ENCODE measurements at places on chromosomes 4 and X.

DNA sequence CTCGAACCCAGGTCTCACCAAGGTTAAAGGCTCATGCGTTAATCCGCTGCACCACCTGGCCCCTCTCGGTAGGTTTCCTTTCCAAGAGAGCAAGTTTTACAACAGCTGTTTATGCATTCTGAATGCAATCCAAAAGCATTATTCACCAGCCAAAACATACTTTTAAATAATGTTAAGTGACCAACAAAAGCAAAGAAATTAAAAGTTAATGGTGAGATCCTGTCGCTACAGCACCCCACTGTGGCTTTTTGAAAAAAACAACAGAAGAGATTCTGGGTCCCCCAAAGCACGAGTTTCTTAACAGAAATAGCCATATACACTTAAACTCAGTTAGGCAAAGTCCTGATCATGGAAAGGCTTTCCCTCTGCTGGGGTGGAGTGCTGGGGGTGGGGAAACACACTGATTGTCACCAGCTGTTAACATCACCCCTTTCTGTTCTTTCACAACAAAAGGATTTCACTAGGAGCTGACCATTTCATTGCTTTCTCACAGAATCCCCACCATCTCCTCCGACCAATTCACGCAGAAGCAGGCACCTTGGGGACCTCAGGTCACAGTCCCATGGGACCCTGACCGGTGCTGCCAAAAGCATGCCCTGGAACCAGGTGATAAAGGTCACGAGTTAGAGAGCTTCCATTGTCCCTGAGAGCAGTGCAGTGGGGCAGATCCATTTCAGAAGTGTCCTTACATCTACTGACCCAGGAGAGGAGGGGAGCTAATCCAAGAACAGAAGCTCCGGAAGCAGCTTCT is 51.2 kb downstream of the ZNF827 start:
- no peak for DNase-seq

DNA sequence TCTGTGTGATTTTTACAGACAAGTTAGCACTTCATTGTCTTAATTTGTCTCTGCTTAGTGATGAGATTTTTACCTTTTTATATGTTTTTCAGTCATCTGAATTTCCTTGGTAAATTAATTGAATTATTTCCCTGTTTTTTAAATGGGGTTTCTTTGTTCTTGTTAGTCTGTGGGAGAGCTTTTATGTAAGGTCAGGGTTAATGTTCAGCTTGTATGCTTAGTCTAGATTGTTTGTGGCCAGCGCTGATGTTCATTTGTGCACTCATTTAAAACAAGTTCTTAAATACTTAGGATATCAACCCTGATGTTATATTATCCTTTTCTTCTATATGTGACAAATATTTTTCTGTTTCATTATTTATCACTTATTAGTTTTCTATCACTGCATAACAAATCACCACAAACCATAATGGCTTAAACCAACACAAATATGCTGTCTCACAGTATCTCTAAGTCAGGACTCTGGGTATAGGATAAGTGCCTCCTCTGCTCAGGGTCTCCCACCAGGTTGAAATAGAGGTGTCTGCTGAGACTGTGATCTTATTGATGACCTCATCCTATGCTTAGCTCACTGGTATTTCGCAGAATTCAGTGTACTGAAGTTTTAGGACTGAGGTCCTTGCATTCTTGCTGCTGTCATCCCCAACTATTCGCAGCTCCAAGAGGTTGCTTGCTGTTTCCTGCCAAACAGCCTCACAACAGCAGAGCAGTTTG is 53.2 kb downstream of the ATP10D start:
- no peak for DNase-seq

- no peak for DNase-seq
Measured at GRCh38 chr4:78311306-78311705, 240.3 kb upstream of the ANXA3 start.

DNA sequence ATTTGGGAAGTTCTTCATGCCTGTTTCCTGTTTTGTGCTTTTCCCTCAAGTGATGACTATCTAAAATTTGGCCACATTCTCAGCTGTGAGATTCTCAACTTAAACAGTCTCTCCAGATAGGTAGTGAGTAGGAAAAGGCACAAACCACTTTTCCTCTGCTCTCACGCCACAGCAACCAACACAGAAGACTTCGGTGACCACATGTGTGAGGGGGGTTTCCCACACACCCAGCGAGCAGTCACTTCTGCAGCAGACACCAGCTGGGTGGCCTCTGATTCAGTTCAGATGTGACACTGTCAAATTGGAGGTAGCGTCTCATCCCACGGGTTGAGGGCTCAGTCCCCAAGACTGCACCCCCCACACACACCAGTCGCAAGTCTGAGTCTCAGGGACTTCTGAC is 25.1 kb upstream of the CLDN34 start:
- DNase-seq: peak; percentile 26

DNA sequence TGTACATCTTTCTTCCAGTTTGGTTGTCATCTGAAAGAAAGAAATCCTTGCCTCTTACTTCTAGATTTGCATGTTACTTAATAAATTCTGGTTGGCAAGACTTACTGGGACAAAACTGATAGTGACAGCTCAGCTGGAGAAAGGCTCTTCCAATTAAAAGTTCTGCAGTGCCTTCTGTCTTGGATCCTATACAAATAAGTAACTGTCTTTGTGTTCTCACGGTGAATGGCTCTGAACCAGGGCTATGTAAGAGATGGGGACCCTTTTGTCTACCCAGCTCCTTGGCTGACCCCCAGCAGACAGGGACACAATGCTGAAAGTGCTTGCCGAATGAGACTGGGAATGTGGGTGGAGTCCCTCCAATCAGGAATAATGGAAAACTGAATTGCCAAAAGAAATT is 89.5 kb downstream of the AASDH start:
- no peak for DNase-seq

DNA sequence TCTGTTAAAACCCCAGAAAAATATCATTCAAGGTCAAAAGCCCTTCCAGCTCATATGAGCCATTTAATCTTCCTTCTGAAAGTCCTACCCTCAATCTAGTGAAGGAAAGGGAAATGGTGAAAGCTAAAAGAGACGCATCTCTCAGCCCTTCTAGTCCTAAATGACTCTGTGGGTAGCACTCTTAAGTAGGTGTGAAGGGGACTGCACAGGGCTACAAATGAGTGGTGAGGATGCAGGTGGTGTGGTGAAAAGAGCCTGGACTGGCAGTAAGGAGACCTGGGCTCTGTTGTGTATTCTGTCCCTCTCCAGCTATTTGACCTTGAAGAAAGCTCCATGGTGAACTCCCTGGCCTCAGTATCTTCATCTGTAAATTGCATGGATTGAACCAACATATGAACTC is 671.8 kb upstream of the DIPK2B start:
- DNase-seq: no peak

GRCh38 chrX:8103655-8104054 is 67.4 kb downstream of the VCX2 start:
- DNase-seq: no peak

DNA sequence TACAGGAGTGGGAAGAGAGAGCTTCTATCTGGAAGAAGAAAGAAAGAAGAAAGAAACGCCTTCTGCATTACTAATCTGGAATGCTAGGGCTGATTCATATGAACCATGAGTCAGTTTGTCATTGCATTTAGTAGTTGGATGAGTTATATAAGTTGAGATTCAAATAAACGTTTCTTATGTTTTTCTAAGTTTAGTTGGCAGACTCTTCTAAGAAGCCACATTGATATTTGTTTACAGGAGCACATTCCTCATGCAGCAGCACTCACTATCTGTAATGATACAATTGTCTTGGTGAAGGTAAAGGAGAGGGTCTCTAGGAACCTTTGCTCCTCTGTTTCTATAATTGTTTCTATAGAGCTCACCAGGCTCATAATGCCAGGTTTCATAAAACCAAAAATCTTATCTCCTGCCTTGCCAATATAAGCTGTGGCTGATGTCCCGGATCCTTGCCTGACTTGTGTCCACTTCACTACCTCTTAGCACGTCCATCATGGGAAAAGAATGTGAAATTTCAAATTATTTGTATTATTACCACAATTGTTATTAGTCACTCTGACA is 39.5 kb downstream of the HOPX start:
- DNase-seq: no peak

DNA sequence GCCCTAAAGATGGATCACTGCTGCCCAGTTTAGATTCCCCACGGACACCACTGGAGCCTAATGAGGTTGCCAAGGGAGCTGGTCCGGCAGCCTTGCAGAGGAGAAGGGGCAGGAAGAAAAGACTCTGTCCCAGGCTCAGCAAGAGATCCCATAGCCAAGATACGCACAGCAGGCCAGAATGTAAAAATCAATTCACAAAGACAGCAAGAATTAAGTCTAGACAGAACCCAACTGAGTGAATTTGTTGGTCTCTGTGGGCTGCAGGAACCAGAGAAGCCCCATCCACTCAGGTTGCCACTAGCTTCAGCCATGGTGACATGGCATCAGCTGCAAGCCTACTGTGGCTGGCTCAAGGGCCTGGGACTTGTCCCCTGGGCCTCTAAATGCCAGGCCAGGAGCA is 22.9 kb downstream of the TSC22D3 start:
- DNase-seq: no peak

DNA sequence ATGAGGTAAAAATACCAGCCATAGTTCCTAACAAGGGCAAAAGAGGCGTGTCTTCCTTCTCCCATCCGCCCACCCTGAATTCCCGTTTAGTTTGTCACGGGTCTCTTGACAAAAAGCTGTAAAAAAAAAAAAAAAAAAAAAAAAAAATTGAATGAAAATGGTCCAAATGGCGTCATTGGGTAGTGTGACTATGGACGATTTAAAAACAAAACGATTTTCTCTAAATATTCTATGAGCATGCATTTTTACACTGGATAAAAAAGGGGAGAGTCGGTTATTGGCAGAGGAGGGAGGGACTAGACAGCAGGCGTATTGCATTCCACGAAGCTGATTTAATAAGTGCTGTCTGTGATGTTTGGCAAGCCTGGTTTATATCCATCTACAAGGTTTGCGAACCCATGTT is at the start of gene FAM133A:
Gene FAM133A, plus strand, starts transcription at position 338 of the 403 bp plus-strand sequence. CDS start 35,214 bp downstream, outside the sequence.
- no peak for DNase-seq

GRCh38 chrX:153471663-153472280 is 1.4 kb upstream of the HAUS7 start:
- DNase-seq: no peak

DNA sequence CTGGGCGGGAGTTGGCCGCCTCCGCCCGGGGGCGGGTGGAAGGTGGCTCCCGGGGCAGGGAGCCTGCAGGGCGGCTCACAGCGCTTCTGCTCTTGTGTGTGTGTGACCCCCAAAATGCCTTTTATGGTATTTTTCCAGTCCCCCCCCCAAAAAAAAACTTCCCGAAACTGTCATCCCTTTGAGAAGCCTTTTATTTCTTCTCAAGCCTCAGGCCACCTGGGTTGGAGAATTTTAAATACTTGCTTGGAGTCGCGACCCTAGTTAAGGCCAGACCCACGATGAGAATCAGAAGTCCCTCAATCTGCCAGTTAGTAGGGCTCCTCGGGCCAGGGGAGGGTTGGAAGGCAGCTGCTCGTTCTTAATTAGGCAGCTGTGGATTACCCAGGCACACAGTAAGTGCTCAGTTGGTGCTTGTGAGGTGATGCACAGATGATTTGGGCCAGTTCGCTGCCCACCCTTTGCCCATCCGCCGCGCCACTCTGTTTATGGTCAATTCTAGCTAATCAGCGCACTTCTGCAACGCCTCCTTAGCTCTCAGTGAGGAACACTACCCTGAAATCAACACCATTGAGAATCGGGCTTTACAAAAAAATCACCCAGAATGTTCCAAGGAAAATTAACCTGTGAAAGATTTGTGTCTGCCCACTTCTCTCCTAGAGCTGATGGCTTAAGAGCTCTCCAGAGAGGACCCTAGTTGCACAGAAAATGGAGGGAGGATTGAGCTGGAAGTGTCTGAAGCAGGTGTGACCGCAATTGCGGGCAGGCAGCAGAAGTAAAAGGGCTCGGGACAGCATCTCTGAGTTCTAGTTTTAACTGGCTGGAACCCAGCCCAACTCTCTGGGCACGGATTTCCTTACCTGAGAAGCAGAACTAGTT is 648 bp upstream of the SCD5 start:
- no peak for DNase-seq

GRCh38 chrX:139708067-139708466 is at the start of gene MCF2:
Gene MCF2 (minus strand): TSS chrX:139708167. CDS start chrX:139651744, 56,423 bp downstream.
- DNase-seq: no peak

GRCh38 chr4:159279084-159279483 is 176.2 kb downstream of the RAPGEF2 start:
- no peak for DNase-seq

- DNase-seq: no peak
Measured at GRCh38 chr4:80767944-80768343, 262.6 kb upstream of the BMP3 start.

DNA sequence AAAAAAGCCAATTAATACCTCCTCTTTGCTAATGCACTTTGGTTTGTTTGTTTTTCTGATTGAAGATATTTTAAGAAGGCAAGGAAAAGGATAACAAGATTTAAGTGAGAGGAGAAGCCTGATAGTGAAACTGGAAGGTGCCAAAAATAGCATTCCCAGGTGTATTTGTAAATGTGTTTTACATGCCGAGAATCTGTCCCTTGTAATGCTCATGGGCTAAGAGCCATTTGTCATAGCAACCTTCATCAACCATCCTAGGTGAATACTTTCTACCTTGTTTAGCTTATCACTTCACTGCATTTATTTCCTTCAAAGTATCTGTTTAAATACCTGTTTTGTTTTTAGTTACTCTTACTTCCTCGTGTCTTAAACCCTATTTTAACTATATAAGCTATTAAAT is 127.8 kb downstream of the KCTD8 start:
- no peak for DNase-seq

DNA sequence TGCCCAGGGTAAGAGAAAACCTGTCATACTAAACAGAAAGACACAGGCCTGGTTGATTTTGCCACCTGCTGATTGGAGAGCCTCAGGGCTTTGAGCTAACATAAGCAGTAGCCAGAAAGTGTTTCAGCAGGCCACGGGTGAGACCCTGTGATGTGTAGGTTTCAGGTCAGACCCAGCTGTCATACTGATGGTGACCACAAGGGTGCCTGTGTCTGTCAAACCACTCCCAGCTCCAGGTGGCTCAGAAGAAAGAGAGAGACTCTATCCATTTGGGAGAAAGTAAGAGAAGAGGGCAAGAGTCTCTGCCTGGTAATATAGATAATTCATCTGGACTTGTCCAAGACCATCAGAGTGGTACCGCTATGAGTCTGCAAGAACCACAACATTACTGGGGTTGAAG is 72.8 kb upstream of the NLRP2B start:
- DNase-seq: no peak

DNA sequence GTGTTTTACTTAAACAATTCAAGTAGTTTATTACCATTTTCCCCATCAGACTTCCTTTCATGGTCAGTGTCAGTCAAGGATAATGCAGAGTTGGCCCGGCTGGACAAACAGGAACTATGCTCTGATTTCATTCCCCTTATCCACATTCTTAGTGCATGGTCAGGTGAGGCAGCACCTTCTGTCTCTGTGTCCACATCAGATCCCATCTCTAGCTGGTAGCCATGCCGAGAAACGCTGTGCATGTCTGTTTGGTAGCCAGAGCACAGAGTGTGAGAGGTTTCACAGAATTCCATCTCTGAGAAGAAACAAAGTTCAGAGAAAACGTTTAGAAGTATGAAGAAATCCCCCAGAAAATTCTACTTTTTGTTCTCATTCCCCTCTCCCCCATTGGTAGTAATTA is 423.7 kb upstream of the TEX13C start:
- no peak for DNase-seq

- DNase-seq: no peak
Measured at GRCh38 chrX:41542536-41542935, 95.4 kb downstream of the NYX start.

Measured in activated B cell treated with CpG ODN at 0.5 μM for 24 hours (primary cell).